ENCODE measurements at places on chromosomes 1 and 21. TPM values are rescaled to one million over a fixed set of nuclear protein-coding genes. Genes with fewer than 3 reads are reported as not detected.

- no peak for DNase-seq
Observed at GRCh38 chr1:200172311-200172710, 144.8 kb downstream of the NR5A2 start.

GRCh38 chr1:74199504-74199903, 1.5 kb downstream of the FPGT start:
- no peak for DNase-seq

- DNase-seq, result no peak
Observed at GRCh38 chr1:155253797-155254196, 1.5 kb downstream of the ENTREP3 start.

- no peak for DNase-seq
Observed at GRCh38 chr1:58158506-58159433, 387.8 kb downstream of the OMA1 start.

DNA sequence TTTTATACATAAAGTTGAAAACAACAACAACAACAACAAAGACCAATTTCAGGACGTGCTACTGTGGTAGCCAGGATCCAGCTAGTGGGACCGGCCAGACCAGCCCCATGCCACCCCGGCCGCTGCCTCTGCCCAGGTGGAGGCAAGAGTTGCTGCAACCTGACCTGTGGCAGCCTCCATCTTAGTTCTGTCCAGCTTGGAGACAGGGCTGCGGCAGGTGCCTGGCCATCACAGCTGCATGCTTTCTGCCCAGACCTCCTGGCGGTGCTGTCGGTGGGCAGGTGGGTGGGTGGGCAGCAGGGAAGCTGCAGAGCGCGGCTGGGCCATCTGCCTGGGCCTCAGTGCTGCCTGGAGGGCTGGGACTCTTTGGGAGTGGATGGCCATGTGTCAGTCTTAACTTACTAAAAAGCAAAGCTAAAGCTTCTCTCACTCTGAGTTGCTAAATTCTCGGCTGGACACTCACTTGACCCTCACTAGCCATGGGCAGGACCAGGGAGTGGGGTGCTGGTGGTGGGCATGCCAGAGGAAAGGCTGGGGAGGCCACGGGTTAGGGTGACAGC, 38.6 kb downstream of the KIAA1614 start:
- DNase-seq, result no peak

DNA sequence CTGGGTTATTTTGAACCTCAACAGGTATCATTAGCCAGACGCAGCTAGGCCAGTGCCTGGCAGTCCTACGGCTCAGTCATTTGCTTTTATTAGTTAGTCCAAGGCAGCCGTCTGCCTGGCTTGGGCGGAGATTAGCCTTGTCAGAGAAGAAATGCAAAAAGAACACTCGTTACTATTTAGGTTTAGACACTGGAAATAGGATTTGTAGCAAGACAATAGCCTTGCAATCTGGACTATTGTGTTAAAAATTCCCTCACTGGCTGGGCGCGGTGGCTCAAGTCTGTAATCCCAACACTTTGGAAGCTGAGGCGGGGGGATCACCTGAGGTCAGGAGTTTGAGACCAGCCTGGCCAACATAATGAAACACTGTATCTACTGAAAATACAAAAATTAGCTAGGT, 11.0 kb upstream of the PRKCZ start:
- DNase-seq, result no peak

DNA sequence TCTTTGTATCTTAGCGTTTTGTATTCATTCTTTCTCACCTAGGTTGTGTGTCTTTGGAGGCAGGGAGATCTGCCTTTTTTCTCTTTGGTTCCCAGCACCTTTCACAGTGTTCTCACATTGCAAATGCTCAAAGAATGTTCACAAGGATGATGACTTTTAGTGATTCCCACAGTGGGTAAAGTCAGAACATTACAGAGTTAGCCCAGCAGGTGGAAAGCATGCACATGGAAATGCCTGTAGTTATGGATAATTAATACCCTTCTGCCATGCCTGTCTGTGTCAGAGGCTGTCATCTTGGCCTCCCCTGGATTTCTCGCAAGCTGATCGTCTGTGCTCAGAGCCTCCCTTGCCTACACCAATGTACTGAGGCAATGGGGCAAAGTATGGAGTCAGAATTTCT, 458.9 kb downstream of the LMO4 start:
- no peak for DNase-seq

DNA sequence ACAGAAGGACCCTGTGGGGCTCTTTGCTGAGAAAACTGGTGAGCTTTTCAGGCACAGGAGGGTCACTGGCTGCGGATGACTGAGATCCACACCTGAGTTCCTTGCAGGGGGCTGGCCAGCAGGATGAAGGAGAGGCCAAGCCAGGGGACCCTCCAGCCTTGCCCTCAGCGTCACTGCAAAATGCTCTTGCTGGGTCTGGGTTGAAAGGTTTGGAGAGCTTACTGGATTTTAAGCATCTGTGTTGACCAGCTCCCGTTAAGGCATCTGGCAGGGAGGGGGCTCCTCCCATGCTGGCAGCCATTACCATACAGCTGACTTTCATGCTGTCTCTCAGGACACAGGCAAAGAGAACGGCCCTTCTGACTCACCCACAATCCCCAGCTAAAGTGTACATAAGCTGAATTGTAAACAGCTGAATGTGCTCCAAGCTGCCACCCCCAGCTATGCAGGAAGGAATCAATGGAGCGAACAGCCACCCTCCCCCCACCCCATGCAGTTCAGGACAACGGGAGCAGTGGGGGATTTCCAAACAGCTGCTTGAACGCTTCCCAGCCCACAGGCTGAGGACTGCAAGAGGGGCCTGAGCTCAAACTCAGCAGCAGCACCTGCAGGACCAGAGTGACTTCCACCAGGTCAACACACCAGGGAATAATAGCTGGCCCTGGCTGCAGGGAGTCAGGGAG, 21.3 kb upstream of the A3GALT2 start:
- no peak for DNase-seq

DNA sequence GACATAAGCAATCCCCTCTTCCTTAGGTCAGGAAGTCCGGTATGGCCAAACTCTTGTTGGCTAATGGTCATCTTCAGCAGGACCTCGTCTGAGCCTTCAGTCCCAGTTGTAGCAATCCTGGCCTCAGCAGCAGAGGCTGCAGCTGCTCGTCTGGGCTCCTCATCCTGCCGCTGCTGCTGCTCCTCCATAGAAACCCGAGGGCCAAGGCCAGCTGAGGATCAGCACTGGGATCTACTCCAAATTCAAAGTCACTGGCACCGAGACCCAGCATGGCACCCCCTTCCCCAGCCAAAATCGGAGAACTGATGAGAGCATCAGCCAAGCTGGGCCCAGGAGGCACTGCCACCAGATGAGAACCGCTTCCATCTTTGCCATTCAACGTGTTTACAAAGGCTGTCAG, 6.3 kb upstream of the CLDN14 start:
- no peak for DNase-seq

- no peak for DNase-seq
Observed at GRCh38 chr1:224180783-224181452, 2.1 kb upstream of the DEGS1 start.

DNA sequence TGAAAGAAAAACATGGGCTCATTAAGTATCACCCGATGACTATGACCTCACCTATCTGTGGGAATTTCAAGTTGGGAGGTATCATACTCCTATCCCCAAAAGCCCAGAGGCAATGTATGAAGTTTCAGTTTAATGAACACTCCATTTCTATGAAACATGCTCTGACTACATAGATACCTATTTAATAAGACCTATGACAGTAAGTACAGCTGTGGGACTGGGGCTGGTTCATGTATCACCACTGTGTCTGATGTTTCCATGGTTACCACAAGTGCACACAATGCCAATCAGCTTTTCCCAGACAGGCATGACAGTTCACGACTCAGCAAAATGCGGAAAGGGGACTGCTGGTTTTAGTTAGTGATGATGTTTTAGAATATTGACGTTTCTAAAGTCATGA, 167.7 kb downstream of the SIPA1L2 start:
- no peak for DNase-seq

GRCh38 chr21:25565272-25566211, 41.7 kb downstream of the MRPL39 start:
- no peak for DNase-seq

DNA sequence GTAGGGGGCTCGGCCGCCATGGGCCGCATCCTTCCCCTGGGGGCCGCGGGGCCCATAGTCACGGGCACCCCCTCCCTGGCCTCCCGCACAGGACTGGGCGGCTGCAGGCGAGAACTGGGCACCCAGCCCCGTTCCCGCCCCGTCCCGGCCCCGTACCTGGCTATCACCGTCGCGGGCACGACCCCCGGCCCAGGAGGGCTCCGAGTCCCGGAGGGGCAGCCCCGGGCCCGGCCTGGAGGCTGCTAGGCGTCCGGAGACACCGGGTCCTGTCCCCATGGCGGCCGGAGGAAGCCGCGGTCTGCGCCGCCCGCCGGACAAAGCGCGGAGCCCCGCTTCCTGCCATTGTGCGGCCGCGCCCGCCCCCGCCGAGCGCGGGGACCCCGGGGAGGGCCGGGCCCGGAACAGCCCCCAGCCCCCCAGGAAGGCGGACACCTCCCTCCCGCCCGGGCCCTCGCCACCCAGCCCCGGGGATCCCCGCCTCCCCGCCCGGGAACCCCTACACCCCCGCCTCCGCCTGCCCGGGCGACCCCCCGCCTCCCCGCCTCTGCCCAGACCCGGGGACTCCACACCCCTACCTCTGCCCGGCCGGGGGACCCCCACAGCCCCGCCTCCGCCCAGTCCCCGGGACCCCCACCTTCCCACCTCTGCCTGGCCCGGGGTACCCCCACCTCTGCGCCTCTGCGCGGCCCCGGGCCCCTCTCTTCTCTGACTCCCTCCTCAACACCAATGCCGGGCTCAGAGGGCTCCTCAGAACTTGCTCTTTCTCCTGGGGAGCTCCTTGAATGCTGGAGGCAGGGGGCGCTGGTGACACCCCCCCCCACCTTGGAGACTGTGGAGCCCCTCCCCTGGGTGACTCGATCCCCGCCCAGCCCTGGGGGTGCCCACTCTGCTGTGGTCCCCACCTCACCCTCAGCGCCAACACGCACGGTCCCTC, 6.0 kb downstream of the PLEKHG5 start:
- no peak for DNase-seq

- DNase-seq, result no peak
Observed at GRCh38 chr1:221274373-221274772, 395.1 kb downstream of the HLX start.

DNA sequence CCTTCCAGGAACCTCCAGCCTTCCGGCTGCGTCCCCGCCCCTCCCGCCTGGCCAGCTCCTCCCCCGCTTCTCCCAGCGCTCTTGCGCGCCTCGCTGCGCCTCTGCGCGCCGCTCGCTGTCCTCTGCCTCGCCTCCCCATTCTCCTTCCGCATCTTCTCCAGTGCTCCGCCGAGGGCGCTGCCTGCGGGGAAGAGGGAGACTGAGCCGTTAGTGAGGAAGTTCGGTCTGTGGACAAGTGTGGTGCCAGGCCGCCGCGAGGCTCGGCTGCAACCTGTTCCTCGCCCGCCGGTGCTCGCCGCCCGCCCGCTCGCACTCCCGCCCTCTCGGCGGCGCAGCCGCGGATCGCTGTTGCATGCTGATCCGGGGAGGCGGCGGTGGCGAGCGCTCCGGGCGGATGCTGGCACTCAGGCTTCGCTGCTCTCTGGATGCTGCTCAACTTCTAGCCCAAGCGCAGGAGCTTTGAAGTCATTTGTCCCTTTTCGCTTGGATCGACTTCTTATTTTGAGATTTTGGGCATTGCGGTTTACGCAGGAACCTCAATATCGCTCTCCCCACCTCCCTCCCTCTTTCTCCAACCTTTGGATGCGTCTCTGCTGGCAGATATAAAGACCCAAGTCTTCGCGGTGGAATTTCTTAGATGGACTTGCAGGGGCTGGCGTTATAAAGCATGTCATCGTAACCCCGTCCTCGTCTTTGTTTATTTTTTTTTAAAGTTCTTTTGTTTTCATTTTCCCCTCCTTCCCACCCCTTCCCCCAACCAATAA, 614 bp upstream of the CACNA1E start:
- peak; percentile 8 for DNase-seq

- no peak for DNase-seq
Observed at GRCh38 chr21:38229260-38229877, 27.4 kb upstream of the KCNJ15 start.

DNA sequence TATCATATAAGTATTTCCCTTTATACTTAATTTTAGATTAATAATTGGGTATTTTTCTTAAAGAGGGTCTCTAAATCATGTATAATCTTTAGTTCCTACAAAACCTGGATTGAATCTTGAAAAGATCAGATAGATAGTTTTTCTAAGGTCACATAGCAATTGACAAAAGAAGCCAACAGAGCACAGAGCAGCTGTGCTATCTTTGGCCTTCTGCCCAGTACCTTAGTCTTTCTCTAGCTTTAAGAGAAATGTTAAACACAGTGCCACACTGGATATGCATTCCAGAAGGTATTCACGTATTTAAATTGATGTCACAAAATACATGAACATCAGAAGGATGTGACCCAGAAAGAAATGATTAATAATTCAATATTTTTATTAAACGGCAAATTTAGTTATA, 86.8 kb downstream of the C21orf91 start:
- DNase-seq, result no peak

GRCh38 chr1:202343652-202344349, 2.1 kb upstream of the UBE2T start:
- DNase-seq, result no peak

DNA sequence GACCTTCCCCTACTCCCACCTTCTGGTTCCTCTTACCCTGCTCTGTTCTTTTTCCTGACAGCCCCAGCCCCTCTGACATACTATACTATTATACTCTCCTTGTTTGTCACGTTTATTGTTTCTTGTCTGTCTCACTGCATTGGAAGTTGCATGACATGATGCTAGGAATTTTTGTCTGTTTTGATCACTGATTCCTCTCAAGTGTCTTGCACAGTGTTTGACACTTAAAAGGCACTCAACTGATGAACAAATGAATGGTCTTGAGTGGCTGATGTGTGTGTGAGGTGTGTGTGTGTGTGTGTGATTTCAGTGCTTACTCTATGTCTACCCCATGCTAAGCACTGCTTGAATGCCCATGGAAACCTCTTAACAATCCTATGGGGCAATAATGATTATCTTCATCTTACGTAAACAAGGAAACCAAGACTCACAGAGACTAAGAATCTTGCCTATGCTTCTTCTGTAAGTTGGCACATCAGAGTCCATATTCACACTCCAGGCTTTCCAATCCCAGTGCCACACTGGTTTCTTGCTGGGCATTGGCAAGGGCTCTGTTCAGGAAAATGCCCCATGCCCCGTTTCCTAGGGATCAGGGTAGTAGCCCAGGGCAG, 59.7 kb downstream of the ATP1A1 start:
- DNase-seq, result no peak

DNA sequence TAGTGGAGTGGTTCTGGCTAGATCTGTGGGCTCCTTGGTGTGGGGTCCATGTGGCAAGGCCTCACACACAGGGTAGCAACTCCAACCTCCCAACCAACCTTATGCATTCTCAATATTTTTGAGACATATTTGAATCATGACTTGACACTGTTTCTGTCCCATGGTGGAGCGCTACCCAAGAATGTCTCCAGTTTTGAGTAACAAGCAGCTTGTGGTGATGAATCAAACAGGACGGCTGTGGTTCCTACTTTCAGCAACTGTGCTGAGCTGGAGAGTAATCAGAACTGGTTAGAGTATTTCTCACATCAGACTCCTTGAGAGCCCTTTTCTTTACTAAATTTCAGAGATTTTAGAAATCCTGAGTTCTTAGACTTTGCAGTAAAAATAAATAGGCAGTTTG, 3.1 kb downstream of the LCE3D start:
- no peak for DNase-seq

- no peak for DNase-seq
Observed at GRCh38 chr1:53754484-53755312, 15.7 kb upstream of the GLIS1 start.

The VSIG8 gene
- total RNA-seq, result not detected

The LCE1C gene
- total RNA-seq, result not detected

The TFF3 gene
- not detected for total RNA-seq

The LCE1A gene
- not detected for total RNA-seq

The SYTL1 gene
- 26.3 TPM for total RNA-seq

The RPTN gene
- not detected for total RNA-seq

The MPL gene
- total RNA-seq, result not detected

The CASZ1 gene
- 8.0 TPM for total RNA-seq
